H9 (cell line): ENCODE measurements at places on chromosomes 3 and 15.

- H3K36me3 ChIP-seq: no peaks in the 10 kb centered on the region
- H3K27ac ChIP-seq: no peak overlapping the region
- no peak overlapping the region for H3K4me3 ChIP-seq
- no peaks in the 10 kb centered on the region for H3K27me3 ChIP-seq
- peaks cover 4% of the 10 kb centered on the region; the same call in 1 of the 2 replicates for H3K4me1 ChIP-seq
These were observed 33.7 kb upstream of the CD47 start for GRCh38 chr3:108124337-108125152.

DNA sequence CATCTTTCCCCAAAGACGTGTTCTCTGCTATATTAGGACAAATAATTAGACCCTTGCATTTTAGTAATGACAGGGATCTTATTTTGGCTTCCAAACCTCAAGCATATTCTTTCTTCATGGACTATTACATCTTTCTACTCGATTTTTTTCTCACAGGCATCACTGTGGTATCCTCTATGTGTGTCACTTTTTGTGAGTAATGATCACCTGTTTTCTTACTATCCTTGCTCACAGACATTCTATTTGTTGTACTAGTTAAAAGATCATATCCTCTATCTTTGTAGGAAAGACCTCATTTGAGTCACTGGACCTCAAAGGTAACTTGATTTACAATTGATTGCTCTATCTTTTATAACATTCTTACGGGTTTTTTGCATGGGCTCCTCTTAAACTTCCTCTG, 6.8 kb downstream of the C3orf80 start:
- H3K36me3 ChIP-seq: no peaks in the 10 kb centered on the region
- peaks cover 1% of the 10 kb centered on the region; the same call in 1 of the 2 replicates for H3K27me3 ChIP-seq

- no peak overlapping the region for H3K4me3 ChIP-seq
- 0 out of 2 replicates have a peak, but pooled peaks cover 2% of the 10 kb centered on the region for H3K36me3 ChIP-seq
- H3K4me1 ChIP-seq: peaks cover 2% of the 10 kb centered on the region; the same call in 1 of the 2 replicates
- H3K27ac ChIP-seq: no peak overlapping the region
These were observed 243.6 kb downstream of the ATP8B4 start for GRCh38 chr15:49875392-49875791.

GRCh38 chr3:168086541-168087260, 9.0 kb downstream of the GOLIM4 start:
- H3K4me3 ChIP-seq: no peak overlapping the region
- peaks cover 4% of the 10 kb centered on the region; the same call in 1 of the 2 replicates for H3K4me1 ChIP-seq
- H3K27me3 ChIP-seq: no peaks in the 10 kb centered on the region
- no peak overlapping the region for H3K27ac ChIP-seq
- DNase-seq: no peak

DNA sequence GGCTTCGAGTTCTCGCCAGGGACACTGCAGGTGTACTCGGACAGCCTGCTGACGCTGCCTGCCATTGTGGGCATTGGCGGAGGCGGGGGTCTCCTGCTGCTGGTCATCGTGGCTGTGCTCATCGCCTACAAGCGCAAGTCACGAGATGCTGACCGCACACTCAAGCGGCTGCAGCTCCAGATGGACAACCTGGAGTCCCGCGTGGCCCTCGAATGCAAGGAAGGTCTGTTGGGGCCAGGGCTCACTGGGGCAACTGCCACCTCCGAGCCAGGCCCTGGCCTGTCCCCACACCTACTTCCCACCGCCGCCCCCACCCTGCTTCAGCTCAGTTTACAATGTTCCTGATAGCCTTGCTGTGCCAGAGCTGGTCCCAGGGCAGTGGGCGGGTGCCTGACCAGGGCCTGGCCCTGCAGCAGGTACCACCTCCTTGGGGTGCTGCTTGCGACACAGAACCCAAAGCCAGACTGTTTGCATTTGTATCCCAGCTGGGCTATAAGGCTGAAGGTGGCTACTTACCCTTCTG, 35.5 kb downstream of the PLXNA1 start:
- DNase-seq: no peak
- H3K36me3 ChIP-seq: peaks cover 61% of the 10 kb centered on the region
- no peaks in the 10 kb centered on the region for H3K27me3 ChIP-seq

DNA sequence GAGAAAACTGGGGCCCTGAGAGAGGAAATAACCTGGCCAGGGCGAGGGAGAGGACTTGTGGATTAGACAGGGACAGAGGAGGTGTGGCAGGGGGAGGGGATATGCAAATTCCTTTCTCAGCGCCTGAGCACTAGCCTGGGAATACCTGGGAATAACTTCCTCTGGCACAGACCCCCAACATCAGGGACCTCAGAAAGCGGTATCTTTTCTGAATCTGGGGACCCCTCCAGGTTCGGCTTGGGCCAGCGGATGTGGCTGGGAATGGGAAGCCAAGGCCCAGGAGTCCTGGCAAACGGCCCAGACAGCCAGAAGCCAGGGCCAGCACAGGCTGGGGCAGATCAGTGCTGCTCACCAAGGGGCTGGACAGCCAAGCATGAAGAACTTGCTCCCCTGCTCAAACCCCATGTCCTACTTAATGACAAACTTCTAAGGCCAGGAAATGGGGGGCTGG, 9.2 kb upstream of the ACSBG1 start:
- no peak overlapping the region for H3K27ac ChIP-seq
- H3K4me3 ChIP-seq: peak overlapping the region; percentile 17; the same call in 1 of the 3 replicates
- no peaks in the 10 kb centered on the region; the same call in 1 of the 2 replicates for H3K36me3 ChIP-seq
- no peaks in the 10 kb centered on the region for H3K4me1 ChIP-seq
- DNase-seq: peak; percentile 84

- no peaks in the 10 kb centered on the region for H3K27me3 ChIP-seq
- H3K27ac ChIP-seq: no peak overlapping the region
- DNase-seq: no peak
- no peak overlapping the region for H3K4me3 ChIP-seq
These were observed 50.3 kb downstream of the SHQ1 start for GRCh38 chr3:72797773-72798543.

GRCh38 chr15:34754171-34754601, 612 bp downstream of the GJD2 start:
- no peaks in the 10 kb centered on the region for H3K36me3 ChIP-seq
- H3K27me3 ChIP-seq: peaks cover 18% of the 10 kb centered on the region; the same call in 1 of the 2 replicates
- peak overlapping the region; percentile 69 for H3K4me3 ChIP-seq
- 0 out of 2 replicates have a peak, but pooled peaks cover 4% of the 10 kb centered on the region for H3K4me1 ChIP-seq
- H3K27ac ChIP-seq: no peak overlapping the region
- no peak for DNase-seq

GRCh38 chr15:41022487-41023090, 69.3 kb downstream of the CHAC1 start:
- H3K27me3 ChIP-seq: no peaks in the 10 kb centered on the region
- H3K27ac ChIP-seq: no peak overlapping the region
- DNase-seq: peak; percentile 38

- H3K4me1 ChIP-seq: no peaks in the 10 kb centered on the region
- no peak overlapping the region for H3K27ac ChIP-seq
- H3K27me3 ChIP-seq: no peaks in the 10 kb centered on the region
- DNase-seq: no peak
These were observed 38.1 kb downstream of the C3orf70 start for GRCh38 chr3:185114756-185115155.
